ENCODE measurements at places on chromosomes 7 and 10.
A peak's percentile ranks its signal among the peaks of the same experiment; 100 is the strongest.

GRCh38 chr7:105295596-105296352, 92.9 kb downstream of the SRPK2 start:
- no peak for DNase-seq

DNA sequence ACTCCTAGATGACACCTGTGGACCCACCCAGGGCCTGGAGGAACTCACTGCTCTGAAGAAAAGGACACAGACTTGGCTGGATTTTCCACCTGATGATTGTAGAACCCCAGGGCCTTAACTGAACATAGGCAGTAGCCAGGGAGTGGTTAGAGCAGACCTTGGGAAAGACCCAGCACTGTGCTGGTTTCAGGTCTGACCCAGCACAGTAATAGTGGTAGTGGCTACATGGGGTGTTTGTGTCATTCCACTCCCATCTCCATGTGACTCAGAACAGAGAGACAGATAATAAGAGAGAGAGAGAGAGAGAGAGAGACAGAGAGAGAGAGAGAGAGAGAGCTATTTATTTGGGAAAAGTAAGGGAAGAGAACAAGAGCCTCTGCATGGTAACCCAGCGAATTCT, 239.1 kb upstream of the MEOX2 start:
- no peak for DNase-seq

DNA sequence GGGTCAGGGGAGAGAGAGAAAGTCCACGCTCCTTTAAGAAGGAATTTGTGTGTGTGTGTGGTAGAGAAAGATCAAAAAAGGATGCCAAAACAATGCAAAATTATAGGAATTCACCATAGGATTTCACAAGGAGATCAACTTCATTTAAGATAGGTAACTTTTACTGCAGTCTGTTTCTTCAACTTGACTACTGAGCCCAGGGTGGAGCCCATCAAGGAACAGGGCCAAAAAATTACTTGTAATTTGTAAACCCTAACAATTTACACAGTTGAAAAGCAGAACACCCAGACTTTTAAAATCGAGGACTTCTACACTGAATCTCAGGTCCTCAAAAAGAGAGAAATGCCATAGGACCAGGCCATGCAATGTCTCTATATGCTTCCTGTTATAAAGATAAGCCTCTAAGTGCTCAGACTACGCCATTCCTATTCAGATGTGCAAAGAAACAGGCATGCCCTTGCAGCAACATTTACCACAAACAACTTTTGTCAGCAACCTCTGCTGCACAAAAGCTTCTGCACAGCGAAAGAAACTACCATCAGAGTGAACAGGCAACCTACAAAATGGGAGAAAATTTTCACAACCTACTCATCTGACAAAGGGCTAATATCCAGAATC, 10.6 kb upstream of the GIMAP4 start:
- DNase-seq, result no peak

DNA sequence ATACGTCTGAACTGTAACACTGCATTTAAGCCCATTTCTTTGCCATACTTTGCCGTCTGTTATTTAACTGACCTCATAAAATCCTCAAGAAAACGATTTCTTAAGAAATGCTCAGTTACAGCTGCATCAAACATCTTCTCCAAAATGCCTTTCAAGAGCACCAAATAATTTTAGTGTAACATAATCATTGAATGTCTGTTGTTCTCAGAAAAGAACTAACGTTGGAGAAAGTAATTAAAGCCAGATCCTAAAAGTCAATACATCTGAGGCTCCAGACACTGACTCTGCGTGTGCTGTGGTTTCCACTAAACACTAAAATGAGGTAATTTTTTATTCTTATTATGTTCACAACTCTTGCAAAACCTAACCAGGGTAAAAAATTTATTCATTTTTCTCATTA, 63.7 kb upstream of the LRRC17 start:
- DNase-seq, result no peak

DNA sequence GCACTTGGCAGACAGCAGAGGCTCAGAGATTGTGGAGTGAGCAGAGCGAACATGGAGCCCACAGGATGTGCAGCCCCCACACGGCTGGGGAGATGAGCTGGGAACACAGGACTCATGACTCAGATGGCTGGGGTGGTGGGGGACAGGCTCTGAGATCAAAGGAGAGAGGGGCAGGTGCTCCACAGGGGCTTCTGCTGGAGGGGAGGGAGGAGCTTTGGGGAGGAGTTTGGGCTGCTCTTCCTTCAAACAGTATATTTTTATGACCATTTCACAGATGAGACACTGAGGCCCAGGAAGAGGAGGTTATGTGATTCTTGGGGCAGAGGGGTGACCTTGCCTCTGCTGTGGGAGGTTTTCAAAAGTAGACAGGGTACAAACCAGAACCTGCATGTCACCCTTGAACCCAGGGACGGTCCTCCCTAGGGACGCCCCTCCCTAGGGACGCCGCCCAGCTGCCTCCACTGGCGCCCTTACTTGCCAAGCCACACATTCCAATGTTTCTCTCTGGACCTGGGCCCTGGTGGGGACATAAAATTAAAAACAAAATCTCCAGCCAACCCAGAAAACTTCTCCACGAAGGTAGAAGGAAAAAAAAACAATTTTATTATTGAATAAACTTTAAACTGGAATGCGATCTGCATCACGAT, 981 bp upstream of the CRYGN start:
- no peak for DNase-seq

- no peak for DNase-seq
These were observed 194.1 kb upstream of the FRMD4A start for GRCh38 chr10:14524691-14525324.

DNA sequence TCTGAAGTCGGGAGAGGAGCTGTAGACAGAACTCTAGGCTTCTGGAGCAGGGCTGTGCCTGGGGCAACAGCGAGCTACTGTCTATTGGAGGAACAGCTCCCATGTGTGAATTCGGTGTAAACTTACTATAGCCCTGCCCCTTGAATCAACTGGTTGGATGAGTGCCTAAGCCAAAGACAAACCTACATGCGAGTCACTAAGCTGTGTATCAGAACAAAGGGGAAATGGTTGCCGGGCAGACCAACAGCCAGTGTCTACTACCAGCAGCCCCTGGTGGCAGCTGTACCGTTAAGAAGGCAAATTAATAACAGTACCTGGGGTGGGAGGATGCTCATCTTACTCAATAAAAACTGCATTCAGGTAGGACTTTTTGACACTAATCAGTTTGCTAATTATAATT, 343.6 kb downstream of the ACTR3B start:
- DNase-seq, result no peak

DNA sequence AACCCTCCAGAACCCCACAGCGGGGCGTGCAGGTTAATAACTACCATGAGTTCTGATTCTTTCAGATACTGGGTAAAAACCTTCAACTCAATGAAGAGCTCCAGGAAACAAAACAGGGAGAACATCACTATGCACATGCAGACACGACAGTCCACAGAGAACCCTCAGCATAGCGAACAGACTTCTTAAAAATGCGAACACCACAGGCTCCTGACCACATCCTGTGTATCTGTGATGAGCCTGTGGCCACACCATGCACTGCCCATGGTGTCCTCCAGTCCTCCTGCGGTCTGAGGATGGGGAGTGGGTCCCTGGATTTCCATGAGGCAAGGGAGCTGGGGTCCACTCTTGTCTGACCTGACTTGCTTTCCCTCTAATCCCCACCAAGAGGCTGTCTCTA, 107.2 kb downstream of the COBL start:
- DNase-seq, result no peak

DNA sequence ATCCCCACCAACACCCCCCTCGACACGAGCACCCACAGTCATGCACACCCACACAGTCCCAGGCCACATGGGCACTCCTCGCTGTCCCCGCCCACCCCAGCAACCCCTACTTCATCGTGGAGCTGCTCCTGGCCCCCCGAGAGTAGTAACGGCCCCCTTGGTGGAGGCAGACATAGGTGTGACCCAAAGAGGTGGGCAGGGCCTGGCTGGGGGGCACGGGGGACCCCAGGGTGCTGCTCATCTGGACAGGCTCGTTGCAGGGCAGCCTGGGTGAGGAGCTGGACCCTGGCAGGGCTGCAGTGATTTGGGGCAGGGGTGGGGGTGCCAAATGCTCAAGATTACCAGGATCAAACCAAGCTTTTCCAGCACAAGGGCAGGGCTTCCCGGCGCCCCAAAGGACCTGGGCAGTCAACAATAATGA, 42.4 kb upstream of the ZMIZ1 start:
- DNase-seq, result no peak

DNA sequence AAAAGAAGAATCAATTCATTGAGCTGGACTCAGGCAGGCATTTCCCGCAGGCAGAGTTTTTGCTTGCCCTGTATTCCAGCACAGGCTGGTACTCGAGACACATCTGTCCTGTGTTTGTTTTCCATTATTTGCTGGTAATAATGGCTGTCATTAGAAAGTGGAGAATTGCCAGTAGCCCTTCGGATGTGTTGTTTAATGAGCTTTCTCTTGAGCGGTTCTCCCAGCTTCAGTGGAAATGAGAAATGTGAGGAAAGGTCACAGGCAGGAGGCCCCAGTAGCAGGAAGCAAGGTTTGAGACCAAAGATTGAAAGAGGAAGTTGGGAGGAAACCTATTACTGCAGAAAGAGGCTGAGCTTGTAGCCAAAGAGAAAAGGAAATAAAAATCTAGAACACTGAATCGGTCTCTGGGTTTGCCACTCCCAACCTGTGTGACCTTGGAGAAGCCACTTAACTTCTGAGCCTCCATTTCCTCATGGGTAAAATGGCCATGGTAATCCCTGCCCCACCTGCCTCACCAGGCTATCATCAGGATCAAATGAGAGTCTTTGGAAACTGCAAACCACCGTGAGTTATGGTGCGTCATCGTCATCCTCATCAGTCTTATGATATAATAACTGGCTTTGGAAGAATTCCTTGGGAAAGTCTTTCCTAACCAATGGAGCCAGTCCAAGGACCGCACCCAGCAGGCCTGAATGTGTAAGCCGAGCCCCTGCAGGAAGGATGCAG, 67.7 kb downstream of the TACR2 start:
- no peak for DNase-seq

- DNase-seq, result no peak
These were observed 288.8 kb downstream of the USP6NL start for GRCh38 chr10:11322698-11323097.

- no peak for DNase-seq
These were observed 131.7 kb downstream of the DOCK4 start for GRCh38 chr7:112074464-112074863.

- DNase-seq, result no peak
These were observed 23.9 kb downstream of the SEM1 start for GRCh38 chr7:96685755-96686154.

GRCh38 chr7:105413887-105414437, 25.2 kb upstream of the SRPK2 start:
- DNase-seq, result no peak

DNA sequence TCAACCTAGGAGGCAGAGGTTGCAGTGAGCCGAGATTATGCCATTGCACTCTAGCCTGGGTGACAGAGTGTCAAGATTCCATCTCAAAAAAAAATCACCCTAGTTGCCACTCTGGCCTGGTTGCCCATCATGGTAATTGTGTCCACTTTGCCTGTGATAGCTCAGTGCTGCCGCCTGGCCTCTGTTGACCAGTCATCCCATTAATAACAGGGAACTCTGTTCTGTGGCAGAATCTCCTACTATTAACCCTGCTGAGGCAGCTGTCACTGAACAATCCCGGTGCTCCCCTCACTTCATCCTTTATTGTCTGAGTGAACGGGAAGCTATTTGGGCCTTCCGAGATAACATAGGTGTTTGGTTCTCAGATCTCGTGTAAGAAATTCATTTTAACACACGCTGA, 14.6 kb downstream of the ZNF3 start:
- DNase-seq, result no peak

- DNase-seq, result peak; percentile 9
These were observed 498.2 kb downstream of the PHTF2 start for GRCh38 chr7:78296644-78297371.

DNA sequence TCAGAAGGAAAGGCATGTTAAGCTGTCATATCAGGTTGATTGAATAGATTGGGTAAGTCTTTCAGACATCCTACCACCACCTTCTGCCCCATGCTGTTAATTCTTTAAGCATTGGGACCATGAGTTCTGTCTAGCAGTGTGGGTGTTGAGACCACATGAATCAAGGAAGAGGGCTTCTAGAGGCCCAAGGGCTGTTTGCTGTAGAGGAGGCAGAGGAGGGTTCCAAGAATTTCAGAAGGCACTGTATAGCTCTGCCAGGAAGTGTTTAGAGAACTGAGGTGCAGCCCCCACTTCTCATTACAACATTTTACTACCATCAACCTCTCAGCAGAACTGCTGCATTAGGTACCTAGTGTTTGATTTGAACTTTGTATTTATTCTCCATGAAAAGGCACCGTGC, 720.2 kb downstream of the AUTS2 start:
- DNase-seq, result no peak

- DNase-seq, result no peak
These were observed 103.1 kb downstream of the MGMT start for GRCh38 chr10:129570185-129570584.

GRCh38 chr10:98457721-98458120, 11.0 kb upstream of the HPS1 start:
- DNase-seq, result no peak

DNA sequence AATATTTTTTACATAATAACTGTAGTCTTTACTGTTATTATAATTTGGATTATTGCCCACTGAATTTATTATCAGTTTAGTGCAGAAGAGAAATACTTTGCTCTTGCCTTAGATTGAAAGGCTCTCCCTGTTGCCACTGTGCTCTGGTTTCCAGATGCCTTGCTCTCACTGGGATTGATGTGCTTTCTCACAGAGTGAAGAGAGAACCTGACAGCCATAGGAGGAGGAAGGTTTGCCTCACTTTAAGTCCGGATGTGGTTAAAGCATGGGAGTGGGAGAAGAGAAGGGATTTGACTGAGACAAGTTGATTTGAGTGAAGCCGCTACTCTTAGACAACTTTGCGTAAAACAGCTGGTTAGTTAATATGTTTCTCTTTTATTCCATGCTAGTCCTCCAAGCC, 68.2 kb upstream of the RPA3 start:
- no peak for DNase-seq

GRCh38 chr7:471866-472639, 47.6 kb downstream of the PDGFA start:
- DNase-seq, result no peak

DNA sequence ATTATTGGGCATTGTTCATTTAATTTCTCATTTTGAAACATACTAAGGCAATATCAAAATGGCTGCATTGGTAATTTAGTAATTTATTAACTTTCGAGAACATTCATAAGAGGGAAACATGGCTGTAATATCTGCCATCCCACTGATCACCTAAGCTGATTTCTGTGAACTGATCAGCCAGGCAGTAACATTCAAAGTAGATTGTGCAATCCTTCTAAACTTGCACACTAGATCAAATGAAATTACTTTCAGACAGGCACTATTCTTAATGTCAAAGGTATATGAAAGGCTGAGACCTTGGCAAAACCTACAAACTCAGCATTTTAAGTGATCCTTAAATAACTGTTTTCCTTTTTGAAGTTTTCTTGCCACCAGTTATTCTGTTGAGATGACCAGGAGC, 290.7 kb downstream of the CACNA2D1 start:
- no peak for DNase-seq

DNA sequence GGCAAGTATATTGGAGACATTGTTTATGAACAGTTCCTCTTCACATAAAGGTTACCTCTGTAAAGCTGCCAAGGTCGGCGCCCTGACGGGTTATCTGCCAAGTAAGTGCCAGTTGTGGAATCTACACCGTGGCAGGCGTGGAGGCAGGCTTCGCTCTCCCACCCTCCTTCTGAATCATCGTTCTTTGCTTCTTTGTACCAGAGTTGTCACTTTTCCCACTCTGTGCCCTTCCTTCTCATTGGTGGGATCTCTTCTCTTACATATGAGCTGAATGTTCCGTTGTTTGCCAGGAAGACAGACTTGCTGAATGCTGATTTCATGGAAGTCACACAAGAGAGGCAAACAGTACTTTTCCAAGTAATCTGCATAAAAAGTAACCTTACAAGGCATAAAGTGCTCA, 40.6 kb upstream of the PTPRZ1 start:
- no peak for DNase-seq

GRCh38 chr10:86020134-86020533, 346.5 kb downstream of the GRID1 start:
- no peak for DNase-seq

Data from NCI-H1048 (cell line).